ENCODE measurements at places on chromosomes 7 and 10.

GRCh38 chr10:44935966-44936295 is 23.7 kb upstream of the RASSF4 start:
- no peak for DNase-seq

DNA sequence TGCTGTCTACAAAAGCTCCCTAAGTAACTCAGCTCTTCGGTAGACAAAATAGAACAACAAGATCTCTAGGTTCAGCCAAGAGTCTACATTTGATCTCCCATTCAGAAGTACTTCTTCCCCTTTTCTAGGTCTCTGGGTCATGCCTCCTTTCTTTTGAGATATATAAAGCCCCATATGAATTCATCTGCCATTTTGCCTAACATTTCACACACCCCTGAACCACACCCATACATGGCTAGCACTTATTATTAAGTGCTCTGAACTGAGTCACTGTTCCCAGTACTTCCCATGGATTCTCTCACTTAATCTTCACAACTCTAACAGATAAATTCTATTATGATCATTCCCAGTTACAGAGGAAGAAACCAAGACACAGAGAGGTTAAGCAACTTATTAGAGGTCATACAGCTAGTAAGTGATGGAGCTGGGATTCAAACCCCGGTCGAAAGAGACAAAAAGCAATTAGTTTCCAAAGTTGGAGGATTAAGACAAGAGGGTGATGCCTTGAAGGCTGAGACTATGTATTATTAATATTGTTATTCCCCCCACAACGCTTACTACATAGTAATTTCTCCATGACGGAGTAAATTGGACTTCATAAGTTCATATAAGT is 17.3 kb downstream of the MYOF start:
- no peak for DNase-seq

- DNase-seq = no peak
Observed at GRCh38 chr7:55180963-55181542, 162.2 kb downstream of the EGFR start.

GRCh38 chr10:100662067-100662466 is 83.3 kb upstream of the PAX2 start:
- DNase-seq = no peak

- no peak for DNase-seq
Observed at GRCh38 chr10:30039567-30039966, 19.8 kb downstream of the JCAD start.

- DNase-seq = no peak
Observed at GRCh38 chr7:93719546-93719945, 145.0 kb upstream of the CALCR start.
